ENCODE measurements at places on chromosomes 12 and 14.
A peak's percentile ranks its signal among the peaks of the same experiment; 100 is the strongest.

GRCh38 chr12:33486058-33486457 is 46.4 kb upstream of the SYT10 start:
- H3K36me3 ChIP-seq, result no peaks in the 10 kb centered on the region
- H3K27ac ChIP-seq, result no peak overlapping the region
- no peak for DNase-seq
- H3K27me3 ChIP-seq, result no peaks in the 10 kb centered on the region

- H3K27ac ChIP-seq, result no peak overlapping the region
- H3K27me3 ChIP-seq, result no peaks in the 10 kb centered on the region
- no peaks in the 10 kb centered on the region for H3K36me3 ChIP-seq
Measured at GRCh38 chr14:29043737-29044136, 277.1 kb downstream of the FOXG1 start.

- H3K27me3 ChIP-seq, result no peaks in the 10 kb centered on the region
- no peak overlapping the region for H3K4me3 ChIP-seq
- DNase-seq, result peak; percentile 28
- 0 out of 2 replicates have a peak, but pooled peaks cover 3% of the 10 kb centered on the region for H3K36me3 ChIP-seq
- peak overlapping the region; percentile 57 for H3K27ac ChIP-seq
- H3K4me1 ChIP-seq, result peaks cover 18% of the 10 kb centered on the region
Measured at GRCh38 chr14:33959692-33960151, 8.8 kb upstream of the EGLN3 start.

GRCh38 chr12:90098132-90098779 is 389.6 kb upstream of the ATP2B1 start:
- H3K4me3 ChIP-seq, result no peak overlapping the region
- peaks cover 13% of the 10 kb centered on the region for H3K4me1 ChIP-seq
- H3K27me3 ChIP-seq, result no peaks in the 10 kb centered on the region
- no peaks in the 10 kb centered on the region for H3K36me3 ChIP-seq
- no peak for DNase-seq
- no peak overlapping the region for H3K27ac ChIP-seq

- no peak overlapping the region for H3K27ac ChIP-seq
- H3K27me3 ChIP-seq, result no peaks in the 10 kb centered on the region
- no peak for DNase-seq
- peaks cover 20% of the 10 kb centered on the region for H3K36me3 ChIP-seq
- H3K4me1 ChIP-seq, result peaks cover 58% of the 10 kb centered on the region
Measured at GRCh38 chr12:12523229-12523628, 39.4 kb downstream of the DUSP16 start.

DNA sequence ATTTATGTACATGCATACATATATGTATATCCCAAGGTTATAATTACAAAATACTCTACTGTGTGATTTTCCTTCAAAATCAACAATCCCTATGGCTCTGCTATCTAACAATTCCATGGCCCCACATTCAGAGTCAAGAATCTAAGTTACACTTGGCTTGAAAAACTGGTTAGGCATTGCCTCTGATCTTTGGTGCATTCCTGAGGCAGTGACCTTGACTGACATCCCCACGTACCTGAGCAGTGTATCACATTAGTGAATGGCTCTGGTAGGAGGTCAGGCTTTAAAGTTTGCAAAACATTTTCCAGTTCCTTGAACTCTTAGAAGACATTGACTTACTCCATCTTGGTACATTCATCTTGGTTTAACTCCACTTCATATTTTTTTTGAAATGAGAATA is 8.5 kb upstream of the STON2 start:
- no peak for DNase-seq
- H3K27ac ChIP-seq, result no peak overlapping the region
- H3K36me3 ChIP-seq, result peaks cover 3% of the 10 kb centered on the region
- peaks cover 19% of the 10 kb centered on the region for H3K4me1 ChIP-seq
- no peak overlapping the region for H3K4me3 ChIP-seq
- no peaks in the 10 kb centered on the region for H3K27me3 ChIP-seq

DNA sequence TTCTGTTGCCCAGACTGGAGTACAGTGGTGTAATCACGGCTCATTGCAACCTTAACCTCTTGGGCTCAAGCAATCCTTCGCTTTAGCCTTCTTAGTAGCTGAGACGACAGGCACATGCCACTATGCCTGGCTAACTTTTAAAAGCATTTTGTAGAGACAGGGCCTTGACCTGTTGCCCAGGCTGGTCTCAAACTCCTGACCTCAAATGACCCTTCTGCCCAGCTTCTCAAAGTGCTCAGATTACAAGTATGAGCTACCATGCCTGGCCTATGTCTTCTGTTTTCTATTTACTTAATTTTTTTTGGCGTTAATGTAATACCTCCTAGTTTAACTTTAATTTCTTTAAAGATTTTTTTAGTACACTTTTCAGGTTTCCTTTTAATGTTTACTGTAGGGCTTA is 20.6 kb upstream of the KLRF1 start:
- no peaks in the 10 kb centered on the region for H3K36me3 ChIP-seq
- no peaks in the 10 kb centered on the region for H3K27me3 ChIP-seq
- no peak overlapping the region for H3K4me3 ChIP-seq
- H3K4me1 ChIP-seq, result 0 out of 2 replicates have a peak, but pooled peaks cover 2% of the 10 kb centered on the region
- no peak overlapping the region for H3K27ac ChIP-seq

DNA sequence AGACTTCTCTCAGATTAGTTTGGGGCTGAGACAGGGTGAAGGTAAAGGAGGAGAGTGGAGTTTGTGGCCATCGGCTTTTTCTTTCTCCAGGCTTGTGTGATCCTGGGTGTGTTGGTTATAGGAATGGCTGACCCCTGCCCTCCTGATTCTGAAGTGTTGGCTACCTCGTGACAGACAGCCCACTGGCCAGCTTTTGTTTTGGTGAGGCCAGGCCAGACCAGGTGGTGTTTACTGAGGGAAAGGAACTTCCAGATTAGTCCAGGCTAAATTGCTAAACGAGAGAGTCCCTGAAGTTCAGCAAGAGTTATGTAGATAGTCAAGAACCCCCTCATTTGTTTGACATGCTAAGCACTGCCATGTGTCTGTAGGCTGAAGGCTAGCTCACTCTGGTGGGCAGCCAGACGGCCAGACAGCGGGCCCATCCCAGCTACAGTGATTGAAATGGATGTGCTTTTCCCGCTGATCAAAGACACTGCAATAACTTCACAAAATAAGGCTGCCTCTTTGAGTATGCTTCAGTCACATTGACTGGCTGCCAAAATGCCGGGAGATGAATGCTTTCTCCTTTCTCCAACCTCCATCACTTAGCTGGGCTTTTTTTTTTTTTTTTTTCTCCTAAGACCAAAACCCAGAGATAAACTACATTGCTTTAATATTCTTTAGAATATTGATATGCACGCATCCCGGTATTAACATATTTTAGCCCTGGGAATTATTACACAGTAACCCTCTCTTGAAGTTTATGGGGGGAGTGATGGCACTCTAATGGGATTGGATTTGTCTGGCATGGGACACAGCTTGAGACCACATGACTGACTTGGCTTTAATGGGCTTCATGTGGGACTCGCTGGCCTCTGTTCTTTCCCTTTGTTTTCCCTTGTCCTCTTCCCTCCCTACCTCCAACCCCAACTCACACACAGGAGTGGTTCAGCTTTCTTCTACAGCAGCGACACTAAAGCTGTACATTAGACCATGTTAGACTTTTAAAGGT is 76.9 kb downstream of the SMOC1 start:
- no peak for DNase-seq
- H3K4me3 ChIP-seq, result no peak overlapping the region
- H3K27ac ChIP-seq, result no peak overlapping the region
- H3K4me1 ChIP-seq, result no peaks in the 10 kb centered on the region

DNA sequence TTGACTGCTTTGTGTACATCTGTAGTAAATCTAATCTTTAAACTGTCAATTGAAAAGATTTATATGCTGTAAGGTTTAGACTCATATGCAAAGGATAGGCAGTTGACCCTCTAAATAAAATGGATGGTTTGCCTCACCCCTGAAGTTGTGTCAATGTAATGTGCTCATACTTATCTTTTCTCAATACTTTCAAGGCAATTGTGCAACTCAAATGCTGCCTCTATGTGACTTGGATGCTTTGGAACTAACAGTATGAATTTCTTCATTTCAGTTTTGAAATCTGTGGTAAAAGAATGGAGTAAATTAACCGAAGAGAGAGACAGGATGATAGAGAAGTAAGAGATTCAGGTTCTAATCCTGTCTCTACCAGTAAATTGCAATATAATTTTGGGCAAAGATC is 9.7 kb downstream of the PDE6H start:
- 0 out of 2 replicates have a peak, but pooled peaks cover 2% of the 10 kb centered on the region for H3K4me1 ChIP-seq
- DNase-seq, result no peak
- H3K4me3 ChIP-seq, result no peak overlapping the region
- H3K36me3 ChIP-seq, result no peaks in the 10 kb centered on the region

GRCh38 chr12:93125126-93125525 is 196.0 kb upstream of the EEA1 start:
- H3K4me3 ChIP-seq, result no peak overlapping the region
- H3K36me3 ChIP-seq, result no peaks in the 10 kb centered on the region
- DNase-seq, result no peak
- no peaks in the 10 kb centered on the region for H3K27me3 ChIP-seq
- no peak overlapping the region for H3K27ac ChIP-seq

DNA sequence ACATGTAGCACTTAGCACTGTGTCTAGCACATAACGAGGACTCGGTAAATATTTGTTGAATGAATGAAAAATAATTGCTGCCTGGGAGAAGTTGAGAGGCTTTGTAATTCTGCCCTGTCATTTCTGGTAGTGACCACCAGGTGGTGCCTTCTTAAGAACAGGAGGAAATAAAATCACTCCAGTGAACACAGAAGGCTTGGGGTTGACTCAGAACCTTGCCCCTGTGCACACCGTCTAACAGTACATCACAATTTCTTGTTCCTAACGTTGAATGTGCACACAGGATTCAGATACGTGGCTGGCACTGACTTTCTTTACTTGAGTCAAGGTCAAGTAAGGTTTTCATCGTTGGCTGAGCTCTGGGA is 91.8 kb downstream of the RGS6 start:
- peak; percentile 44 for DNase-seq
- H3K36me3 ChIP-seq, result no peaks in the 10 kb centered on the region
- H3K4me1 ChIP-seq, result peaks cover 8% of the 10 kb centered on the region
- no peak overlapping the region for H3K27ac ChIP-seq

- no peak overlapping the region for H3K4me3 ChIP-seq
- no peaks in the 10 kb centered on the region for H3K4me1 ChIP-seq
- DNase-seq, result no peak
- no peaks in the 10 kb centered on the region for H3K27me3 ChIP-seq
- no peak overlapping the region for H3K27ac ChIP-seq
Measured at GRCh38 chr14:104100171-104101085, 14.9 kb downstream of the ASPG start.

- 0 out of 2 replicates have a peak, but pooled peaks cover 4% of the 10 kb centered on the region for H3K4me1 ChIP-seq
- no peak for DNase-seq
- no peaks in the 10 kb centered on the region for H3K36me3 ChIP-seq
- no peak overlapping the region for H3K4me3 ChIP-seq
Measured at GRCh38 chr12:101539148-101539547, 55.6 kb upstream of the MYBPC1 start.

GRCh38 chr12:106154751-106155273 is 16.1 kb upstream of the NUAK1 start:
- H3K36me3 ChIP-seq, result no peaks in the 10 kb centered on the region
- no peaks in the 10 kb centered on the region for H3K27me3 ChIP-seq
- H3K27ac ChIP-seq, result no peak overlapping the region
- DNase-seq, result no peak
- H3K4me1 ChIP-seq, result peaks cover 7% of the 10 kb centered on the region

GRCh38 chr12:30925607-30926242 is 823 bp upstream of the TSPAN11 start:
- no peak for DNase-seq
- H3K4me3 ChIP-seq, result peak overlapping the region; percentile 62
- peaks cover 46% of the 10 kb centered on the region for H3K27me3 ChIP-seq
- peaks cover 3% of the 10 kb centered on the region for H3K36me3 ChIP-seq
- no peak overlapping the region for H3K27ac ChIP-seq
- H3K4me1 ChIP-seq, result peaks cover 45% of the 10 kb centered on the region

DNA sequence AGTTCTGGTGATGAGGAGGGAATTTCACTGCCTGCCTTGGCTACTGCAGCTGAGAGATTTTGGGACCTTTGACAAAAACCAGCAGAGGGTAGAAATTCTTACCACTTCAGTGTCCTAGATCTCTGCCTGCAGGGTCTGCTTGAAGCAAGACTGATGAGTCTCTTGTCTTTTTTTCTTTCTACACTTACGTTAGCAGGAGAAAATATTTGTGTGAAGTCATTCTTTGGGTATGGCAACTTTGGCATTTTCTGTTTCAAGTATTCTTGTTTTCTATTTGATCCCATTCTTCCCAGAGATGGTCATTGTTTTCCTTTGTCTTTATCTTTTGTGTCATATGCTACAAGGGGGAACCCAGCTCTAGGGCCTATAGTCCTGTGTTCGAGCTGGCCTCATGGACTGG is 65.6 kb upstream of the FERMT2 start:
- H3K27me3 ChIP-seq, result no peaks in the 10 kb centered on the region
- H3K27ac ChIP-seq, result no peak overlapping the region
- no peak for DNase-seq
- H3K4me1 ChIP-seq, result peaks cover 45% of the 10 kb centered on the region
- no peak overlapping the region for H3K4me3 ChIP-seq

- H3K36me3 ChIP-seq, result no peaks in the 10 kb centered on the region
- no peak overlapping the region for H3K27ac ChIP-seq
- H3K4me3 ChIP-seq, result no peak overlapping the region
- H3K27me3 ChIP-seq, result no peaks in the 10 kb centered on the region
- no peaks in the 10 kb centered on the region for H3K4me1 ChIP-seq
- no peak for DNase-seq
Measured at GRCh38 chr12:122310626-122311333, 44.5 kb upstream of the VPS33A start.

GRCh38 chr14:23665302-23666016 is 29.3 kb downstream of the DHRS2 start:
- H3K27ac ChIP-seq, result no peak overlapping the region
- H3K36me3 ChIP-seq, result peaks cover 4% of the 10 kb centered on the region
- H3K27me3 ChIP-seq, result no peaks in the 10 kb centered on the region
- no peak for DNase-seq
- H3K4me1 ChIP-seq, result peaks cover 4% of the 10 kb centered on the region

DNA sequence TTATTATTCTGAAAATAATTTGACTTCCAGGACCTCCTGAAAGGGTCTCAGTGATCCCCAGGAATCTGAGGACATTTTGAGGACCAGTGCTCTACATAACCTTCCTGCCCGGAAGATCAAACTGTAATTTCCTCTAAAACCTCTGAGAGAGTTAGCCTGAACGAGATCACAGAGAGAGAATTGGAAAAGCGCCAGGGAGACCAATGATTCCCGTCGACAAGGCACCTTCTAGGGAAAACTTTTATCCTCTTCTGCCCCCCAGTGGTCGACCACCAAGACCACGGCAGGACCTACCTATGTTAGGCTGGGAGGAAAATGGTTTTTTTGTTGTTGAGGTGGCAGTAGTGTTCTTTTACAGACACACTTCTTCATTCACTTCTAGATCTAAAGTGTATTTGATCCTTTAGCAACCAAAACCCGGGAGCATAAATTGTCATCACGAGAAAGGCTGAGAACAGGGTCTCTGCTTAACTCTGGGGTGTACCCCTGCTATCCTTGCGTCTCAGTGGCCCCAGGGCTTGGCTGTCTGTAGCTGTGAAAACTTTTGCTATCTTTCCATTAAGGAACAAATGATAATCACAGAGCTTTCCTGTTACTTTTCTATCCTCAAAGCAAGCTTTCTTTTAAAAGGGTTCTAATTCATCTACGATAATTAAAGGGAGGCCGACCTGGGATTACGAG is 62.9 kb upstream of the NID2 start:
- peaks cover 27% of the 10 kb centered on the region for H3K36me3 ChIP-seq
- no peak overlapping the region for H3K4me3 ChIP-seq
- H3K27me3 ChIP-seq, result no peaks in the 10 kb centered on the region
- no peak overlapping the region for H3K27ac ChIP-seq
- H3K4me1 ChIP-seq, result peaks cover 19% of the 10 kb centered on the region
- peak; percentile 76 for DNase-seq
